ENCODE measurements at places on chromosomes 2 and 18.
A peak's percentile ranks its signal among the peaks of the same experiment; 100 is the strongest.

GRCh38 chr2:203909261-203909967, 27.1 kb upstream of the ICOS start:
- DNase-seq, result peak; percentile 20

DNA sequence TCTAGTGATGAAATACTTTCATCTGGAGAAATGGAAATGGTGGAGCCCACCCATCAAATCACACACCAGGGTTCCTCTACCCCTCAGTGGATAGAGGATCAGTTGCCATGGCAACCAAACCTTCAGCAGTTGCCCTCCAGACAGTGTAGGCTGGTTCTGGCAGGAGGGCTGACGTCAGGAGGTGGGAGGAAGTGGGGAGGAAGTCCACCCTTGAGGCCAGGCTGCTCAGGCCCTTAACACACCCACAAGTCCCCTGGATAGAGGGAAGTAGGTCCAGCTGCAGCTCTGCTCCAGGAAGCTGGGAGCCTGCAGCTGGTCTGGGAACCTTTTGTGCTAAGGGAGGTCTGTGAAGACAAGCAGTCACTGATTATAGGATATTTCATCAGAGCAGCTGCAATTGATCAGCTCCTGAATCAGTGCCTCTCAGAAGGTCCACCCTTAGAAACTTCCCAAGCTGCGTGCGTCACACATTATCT, 186.6 kb downstream of the MTX2 start:
- peak; percentile 72 for DNase-seq

GRCh38 chr2:108924580-108925251, 64.3 kb downstream of the EDAR start:
- DNase-seq, result no peak

- DNase-seq, result no peak
Observed at GRCh38 chr2:58923869-58924268, 682.7 kb upstream of the FANCL start.

DNA sequence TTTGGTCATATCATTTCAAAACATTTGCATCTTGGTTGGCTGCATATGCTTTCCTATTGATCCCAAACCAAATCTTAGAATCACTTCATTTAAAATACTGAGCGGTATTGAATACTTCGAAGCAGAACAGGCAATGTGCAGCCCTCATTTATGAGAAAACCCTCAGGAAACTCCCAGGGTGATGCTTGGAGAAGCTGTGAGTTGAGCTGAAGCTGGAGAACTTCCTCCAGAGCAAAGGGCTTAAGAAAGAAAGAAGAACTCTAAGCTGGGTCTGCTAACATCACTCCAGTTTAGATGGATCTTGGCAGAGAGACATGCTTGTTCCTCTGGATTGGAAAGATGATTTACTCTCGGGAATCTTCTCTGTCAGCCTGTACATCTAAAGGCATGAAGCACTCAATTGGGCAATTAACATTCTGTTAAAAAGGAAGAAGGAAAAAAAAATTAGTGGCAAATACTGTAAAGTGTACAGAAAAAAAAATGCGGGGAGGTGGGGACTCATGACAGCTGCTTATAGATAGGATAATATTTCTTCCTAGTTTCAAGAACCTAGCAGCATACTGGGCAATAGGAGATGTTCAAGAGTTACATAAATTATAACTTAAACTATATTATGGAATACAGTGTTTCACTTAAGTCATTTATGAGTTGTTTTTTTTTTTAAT, 49.5 kb downstream of the ATIC start:
- no peak for DNase-seq

DNA sequence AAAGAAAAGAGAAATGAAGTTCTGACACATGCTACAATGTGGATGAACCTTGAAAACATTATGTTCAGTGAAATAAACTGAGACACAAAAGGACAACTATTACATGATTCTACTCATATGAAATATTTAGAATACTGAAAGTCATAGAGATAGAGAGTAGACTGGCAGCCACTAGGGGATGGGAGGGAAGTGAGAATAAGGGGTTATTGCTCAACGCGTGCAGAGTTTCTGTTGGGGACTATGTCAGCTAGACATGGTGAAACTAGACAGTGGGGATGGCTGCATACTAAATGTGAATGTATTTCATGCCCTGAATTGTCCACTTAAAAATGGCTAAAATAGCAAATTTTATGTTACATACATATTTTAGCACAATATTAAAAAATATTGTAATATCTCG, 108.7 kb upstream of the ATL2 start:
- DNase-seq, result no peak

GRCh38 chr2:97005353-97005752, 19.0 kb upstream of the FAM178B start:
- no peak for DNase-seq
